A549 treated with Mapracorat at 1 μM for 4 hours (cell line): ENCODE measurements at places on chromosomes 4 and X. TPM values are rescaled to one million over a fixed set of nuclear protein-coding genes. Genes with fewer than 3 reads are reported as not detected.

The TRIM61 gene
- total RNA-seq, result not detected in 5 replicates

The FGF13 gene
- total RNA-seq, result 0.13 TPM in 1 of 5 replicates, not detected in the others

The PRKG2 gene
- total RNA-seq, result 0.65 to 1.0 TPM (median 0.75 TPM) in 5 replicates

The CENPE gene
- total RNA-seq, result 5.6 to 8.5 TPM (median 7.3 TPM) in 5 replicates

The EIF2S3 gene
- total RNA-seq, result 119 to 181 TPM (median 130 TPM) in 5 replicates

The IDUA gene
- total RNA-seq, result 6.2 to 15.1 TPM (median 13.4 TPM) in 5 replicates

The PABPC1L2B gene
- total RNA-seq, result not detected in 5 replicates

The MND1 gene
- total RNA-seq, result 12.3 to 18.7 TPM (median 13.3 TPM) in 5 replicates

The ALPK1 gene
- total RNA-seq, result 1.6 to 3.3 TPM (median 1.9 TPM) in 5 replicates

The NHSL2 gene
- 0.25 to 0.52 TPM (median 0.27 TPM) in 5 replicates for total RNA-seq

The SAP30 gene
- total RNA-seq, result 22.5 to 25.0 TPM (median 23.9 TPM) in 5 replicates

The EDNRA gene
- 0.11 to 0.32 TPM (median 0.30 TPM) in 5 replicates for total RNA-seq

The FAAH2 gene
- 0.06 to 0.30 TPM (median 0.13 TPM) in 3 of 5 replicates, not detected in the others for total RNA-seq

The PNMA5 gene
- total RNA-seq, result not detected in 5 replicates

The KIT gene
- total RNA-seq, result not detected in 5 replicates

The NOX1 gene
- total RNA-seq, result 0.07 to 0.14 TPM (median 0.10 TPM) in 3 of 5 replicates, not detected in the others

The LRCH2 gene
- total RNA-seq, result not detected in 5 replicates

The NHS gene
- total RNA-seq, result 2.1 to 3.1 TPM (median 2.3 TPM) in 5 replicates

The XK gene
- 0.28 to 0.44 TPM (median 0.40 TPM) in 5 replicates for total RNA-seq

The OTUD5 gene
- 60.5 to 66.4 TPM (median 64.7 TPM) in 5 replicates for total RNA-seq

The CHRNA9 gene
- total RNA-seq, result 0.85 to 2.1 TPM (median 1.5 TPM) in 5 replicates

The HS6ST2 gene
- total RNA-seq, result 0.05 to 0.09 TPM (median 0.06 TPM) in 4 of 5 replicates, not detected in the other

The NEUROG2 gene
- not detected in 5 replicates for total RNA-seq

The ARHGAP6 gene
- 0.05 to 0.09 TPM in 2 of 5 replicates, not detected in the others for total RNA-seq

The TBC1D8B gene
- total RNA-seq, result 0.81 to 1.3 TPM (median 0.95 TPM) in 5 replicates

The CXCL5 gene
- 31.9 to 38.4 TPM (median 35.3 TPM) in 5 replicates for total RNA-seq

The P2RY8 gene
- 0.02 to 0.03 TPM (median 0.03 TPM) in 3 of 5 replicates, not detected in the others for total RNA-seq

The PPP4R3C gene
- total RNA-seq, result not detected in 5 replicates

The GYPA gene
- not detected in 5 replicates for total RNA-seq

The PCDH10 gene
- 0.11 to 0.30 TPM (median 0.13 TPM) in 5 replicates for total RNA-seq

The GPR82 gene
- not detected in 5 replicates for total RNA-seq
